NCI-H1105 treated with DMSO at 0.1 percent for 48 hours (cell line): ENCODE measurements at places on chromosomes 2 and 18.

DNA sequence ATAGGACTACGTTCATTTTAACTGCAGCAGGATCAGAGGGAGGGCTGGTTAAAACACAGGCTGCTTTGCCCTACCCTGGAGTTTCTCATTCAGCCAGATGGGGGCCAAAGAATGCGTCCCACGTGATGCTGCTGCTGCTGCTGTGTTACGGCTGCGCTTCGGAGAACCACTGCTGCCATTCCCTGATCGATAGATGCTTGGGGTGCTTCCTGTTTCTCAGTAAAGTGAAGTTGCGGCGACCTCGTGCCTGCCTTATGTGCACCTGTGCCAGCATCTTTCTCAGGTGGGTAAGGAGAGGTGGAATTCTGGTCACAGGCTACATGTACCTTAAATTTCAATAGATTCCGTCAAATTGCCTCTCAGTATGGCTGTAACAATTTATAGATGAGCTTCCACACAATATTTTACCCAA lies 24.7 kb upstream of the TOGARAM2 start:
- DNase-seq = no peak

DNA sequence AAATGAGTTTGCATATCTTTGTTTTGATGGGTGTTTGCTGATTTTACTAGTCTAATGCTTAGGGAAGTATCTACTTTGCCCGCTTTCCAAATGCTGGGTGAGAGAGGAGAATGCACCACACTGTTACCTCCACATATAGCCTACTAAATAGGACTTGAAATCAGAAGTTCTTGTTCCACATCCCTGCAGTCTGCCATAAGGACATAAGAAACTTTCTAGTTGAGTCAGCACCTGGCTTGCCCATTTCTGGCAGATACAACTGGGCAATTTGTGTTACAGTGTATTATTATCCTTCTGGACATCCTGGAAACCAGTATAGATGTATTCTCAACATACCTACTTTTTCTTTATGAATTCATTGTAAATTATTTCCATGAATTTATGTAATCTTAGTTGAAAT lies 29.5 kb downstream of the ANXA4 start:
- no peak for DNase-seq

GRCh38 chr2:138018866-138019688 lies 54.8 kb downstream of the HNMT start:
- no peak for DNase-seq

- DNase-seq = no peak
Observed at GRCh38 chr2:40284797-40285196, 167.1 kb downstream of the SLC8A1 start.

GRCh38 chr2:135985826-135986393 lies 484 bp upstream of the DARS1 start:
- no peak for DNase-seq

DNA sequence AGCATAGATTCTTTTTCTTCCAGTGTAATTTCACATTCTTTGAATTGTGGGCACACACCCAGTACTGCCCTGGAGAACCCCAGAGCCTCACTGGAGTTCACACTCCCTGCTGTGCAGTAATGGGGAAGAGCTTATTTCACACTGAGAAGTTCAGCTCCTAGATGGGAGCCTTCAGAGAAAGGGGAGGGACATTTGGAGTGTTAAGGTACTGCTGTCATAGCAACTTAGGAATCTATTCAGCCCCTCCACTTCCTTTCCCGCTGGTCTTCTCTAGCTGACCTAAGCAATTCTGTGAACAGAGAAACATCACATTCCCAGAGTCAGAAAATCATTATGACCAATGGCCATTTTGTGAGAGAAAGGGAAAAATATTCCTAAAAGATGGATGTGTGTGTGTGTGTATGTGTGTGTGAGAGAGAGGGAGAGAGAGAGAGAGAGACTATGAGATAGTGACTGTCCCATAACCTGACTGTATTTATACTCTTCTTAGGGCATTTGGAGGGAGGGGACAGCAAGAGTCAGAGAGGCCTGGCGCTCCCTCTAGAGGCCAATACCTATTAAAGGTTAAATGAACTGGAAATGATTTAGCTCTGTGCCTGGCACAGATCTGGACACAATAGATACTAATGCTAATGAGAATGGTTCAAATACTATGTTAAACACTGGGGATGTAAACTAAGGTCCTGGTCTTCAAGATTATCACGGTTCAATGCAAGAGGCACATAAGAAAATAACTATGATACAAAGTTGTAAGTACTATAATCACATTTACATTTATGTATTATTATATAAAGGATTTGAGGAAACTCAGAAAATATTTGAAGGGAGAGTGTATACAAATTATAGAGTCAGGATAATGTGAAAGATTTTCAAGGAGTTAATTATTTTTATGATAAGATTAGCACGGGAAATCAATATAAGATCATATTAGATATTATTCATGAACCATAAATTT lies 41.5 kb upstream of the RPE start:
- peak; percentile 43 for DNase-seq

DNA sequence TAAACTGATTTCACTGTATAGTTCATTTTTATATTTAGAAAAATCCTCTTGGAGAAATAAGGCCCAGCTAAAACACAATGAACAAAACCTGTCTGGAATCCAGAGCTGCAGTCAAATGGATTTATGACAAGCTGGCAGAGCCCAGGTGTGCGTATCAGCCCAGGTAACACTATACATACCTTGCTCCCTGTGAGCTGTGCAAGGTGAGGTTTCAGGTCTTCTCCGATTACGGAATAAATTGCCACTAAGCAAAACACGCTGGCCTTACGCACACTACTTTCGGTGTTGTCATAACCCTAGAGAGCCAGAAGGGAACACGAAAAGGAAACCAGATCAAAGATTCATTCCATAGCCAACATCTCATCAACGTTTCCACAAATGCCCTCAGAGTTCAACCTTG lies 61.9 kb upstream of the TFCP2L1 start:
- no peak for DNase-seq

DNA sequence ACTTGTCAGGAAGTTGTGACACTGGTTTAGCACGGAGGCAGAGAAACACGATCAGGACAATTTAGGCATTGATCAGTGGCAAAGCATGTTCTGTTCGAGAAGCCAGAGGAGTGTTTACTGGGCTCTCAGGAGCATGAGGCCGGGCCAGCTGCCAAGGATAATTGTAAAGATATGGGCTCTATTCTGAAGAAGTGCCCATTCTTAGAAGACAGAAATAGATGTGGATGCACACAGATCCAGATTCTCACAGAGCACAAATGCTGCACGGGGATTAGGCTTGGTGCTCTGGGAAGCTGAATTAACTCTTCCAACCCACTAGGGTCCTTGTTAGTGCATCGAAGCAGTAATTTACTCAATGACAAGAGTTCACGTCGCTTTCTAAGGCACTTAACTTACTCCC lies 16.2 kb downstream of the AFF3 start:
- peak; percentile 53 for DNase-seq

GRCh38 chr18:652131-652530 lies 5.3 kb upstream of the TYMS start:
- DNase-seq = no peak

- no peak for DNase-seq
Observed at GRCh38 chr2:95054016-95054415, 28.5 kb downstream of the MAL start.

DNA sequence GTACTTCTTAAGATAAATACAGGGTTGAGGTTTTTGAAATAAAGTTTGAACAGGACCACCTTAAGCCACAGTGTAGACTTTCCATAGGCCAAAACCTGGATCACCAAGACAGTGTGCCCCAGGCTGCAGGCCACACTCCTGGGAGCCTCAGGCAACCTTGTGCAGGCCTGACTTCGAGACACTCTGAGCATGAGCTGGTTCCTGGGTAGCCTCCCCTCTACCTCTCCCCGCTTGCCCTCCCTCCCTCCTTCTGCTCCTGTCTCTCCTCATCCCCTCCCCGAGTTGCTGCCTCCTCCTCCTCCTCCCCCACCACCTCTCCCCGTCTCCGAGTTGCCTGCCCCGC lies 10.6 kb upstream of the PROC start:
- no peak for DNase-seq

DNA sequence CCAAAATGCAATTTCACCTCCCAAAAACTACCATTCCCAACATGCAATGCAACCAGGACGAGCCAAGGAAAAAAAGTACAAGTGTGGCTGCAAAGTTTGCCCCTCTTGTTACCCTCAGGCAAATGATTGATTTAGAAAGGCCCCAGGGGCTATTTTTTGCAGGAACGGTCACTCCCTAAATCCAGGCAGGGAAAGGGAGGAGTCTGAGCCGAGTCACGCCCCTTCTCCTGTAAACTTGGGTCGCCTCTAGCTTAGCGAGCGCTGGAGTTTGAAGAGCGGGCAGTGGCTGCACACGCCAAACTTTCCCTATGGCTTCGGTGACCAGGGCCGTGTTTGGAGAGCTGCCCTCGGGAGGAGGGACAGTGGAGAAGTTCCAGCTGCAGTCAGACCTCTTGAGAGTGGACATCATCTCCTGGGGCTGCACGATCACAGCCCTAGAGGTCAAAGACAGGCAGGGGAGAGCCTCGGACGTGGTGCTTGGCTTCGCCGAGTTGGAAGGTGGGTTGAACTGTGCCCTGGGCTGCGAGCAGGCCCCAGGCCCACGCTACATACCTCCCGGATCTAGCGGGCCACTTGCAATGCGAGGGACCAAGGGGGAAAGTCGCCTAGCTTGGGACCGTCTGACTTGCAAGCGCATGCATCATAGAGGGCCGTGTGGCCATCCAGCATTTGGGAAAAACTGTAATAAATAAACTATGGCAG lies at the start of gene GALM:
GALM (plus strand) TSS at position 261 of the 702 bp plus-strand sequence; CDS start at position 309, 48 bp downstream.
- peak; percentile 1 for DNase-seq

- DNase-seq = peak; percentile 8
Observed at GRCh38 chr2:168699844-168700417, 102.5 kb upstream of the NOSTRIN start.

DNA sequence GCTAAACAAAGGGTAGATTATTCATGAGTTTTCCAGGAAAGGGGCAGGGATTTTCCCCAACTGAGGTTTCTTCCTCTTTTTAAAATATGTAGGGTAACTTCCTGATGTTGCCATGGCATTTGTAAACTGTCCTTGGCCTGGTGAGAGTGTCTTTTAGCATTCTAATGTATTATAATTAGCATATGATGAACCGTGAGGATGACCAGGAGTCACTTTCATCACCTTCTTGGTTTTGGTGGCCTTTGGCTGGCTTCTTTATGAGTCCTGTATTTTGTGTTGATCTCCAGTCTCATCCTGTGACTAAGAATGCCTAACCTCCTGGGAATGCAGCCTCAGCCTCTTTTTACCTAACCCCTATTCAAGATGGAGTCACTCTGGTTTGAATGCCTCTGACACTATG lies 391.0 kb upstream of the LINC00305 start:
- no peak for DNase-seq

DNA sequence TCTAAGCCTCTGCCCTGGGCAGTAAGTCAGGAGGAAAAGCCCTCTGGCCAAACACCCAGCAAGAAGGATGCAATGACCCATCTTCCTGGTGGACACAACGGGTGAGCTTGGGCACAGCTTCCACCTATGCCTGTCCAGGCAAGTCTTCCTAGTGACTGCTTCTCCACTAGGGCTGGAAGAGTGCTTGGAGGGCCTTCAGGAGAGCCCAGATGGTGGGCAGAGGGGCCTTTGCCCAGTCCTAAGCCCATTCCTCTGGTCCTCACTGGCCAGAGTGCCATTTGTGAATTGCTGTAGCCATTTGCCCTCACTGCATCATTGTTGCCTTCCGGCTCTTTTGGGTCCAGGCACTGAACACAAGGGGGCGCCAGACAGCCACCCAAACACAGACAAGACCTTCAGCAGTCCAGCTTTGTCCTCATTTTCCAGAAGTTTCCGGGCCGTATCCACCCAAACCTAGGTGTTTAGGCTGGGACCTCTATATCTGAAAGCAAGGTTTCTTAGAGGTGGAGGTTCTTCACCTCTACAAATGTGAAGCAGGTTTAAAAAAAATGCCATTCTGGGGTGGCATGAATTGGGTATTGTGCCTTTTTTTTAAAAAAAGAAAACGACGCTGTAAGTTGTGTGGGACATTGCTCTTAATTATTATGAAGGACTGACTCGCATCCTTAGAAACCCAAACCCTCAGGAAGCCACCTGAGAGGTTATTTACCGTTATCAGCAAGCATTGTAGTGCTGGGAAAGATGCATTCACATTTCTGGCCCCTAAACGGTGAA lies 29.5 kb downstream of the PAX8 start:
- peak; percentile 58 for DNase-seq

DNA sequence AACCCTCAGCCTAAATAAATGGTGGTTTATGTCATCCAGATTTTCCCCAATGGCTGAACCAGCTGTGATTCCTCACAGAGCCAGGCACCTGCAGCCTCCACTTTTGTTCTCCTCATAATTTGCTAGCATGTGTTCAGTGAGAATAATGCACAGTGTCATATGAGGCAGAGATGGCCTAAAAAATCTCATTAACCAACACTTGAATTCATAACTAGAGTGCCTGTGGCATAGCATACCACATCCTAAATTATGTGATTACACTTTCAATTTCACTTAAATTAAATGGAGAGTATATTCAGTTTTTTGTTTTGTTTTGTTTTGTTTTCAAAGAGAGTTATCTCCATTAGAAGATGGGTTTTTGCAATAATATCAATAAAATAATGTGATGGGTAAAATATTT lies 488.0 kb downstream of the CBLN2 start:
- DNase-seq = peak; percentile 65

DNA sequence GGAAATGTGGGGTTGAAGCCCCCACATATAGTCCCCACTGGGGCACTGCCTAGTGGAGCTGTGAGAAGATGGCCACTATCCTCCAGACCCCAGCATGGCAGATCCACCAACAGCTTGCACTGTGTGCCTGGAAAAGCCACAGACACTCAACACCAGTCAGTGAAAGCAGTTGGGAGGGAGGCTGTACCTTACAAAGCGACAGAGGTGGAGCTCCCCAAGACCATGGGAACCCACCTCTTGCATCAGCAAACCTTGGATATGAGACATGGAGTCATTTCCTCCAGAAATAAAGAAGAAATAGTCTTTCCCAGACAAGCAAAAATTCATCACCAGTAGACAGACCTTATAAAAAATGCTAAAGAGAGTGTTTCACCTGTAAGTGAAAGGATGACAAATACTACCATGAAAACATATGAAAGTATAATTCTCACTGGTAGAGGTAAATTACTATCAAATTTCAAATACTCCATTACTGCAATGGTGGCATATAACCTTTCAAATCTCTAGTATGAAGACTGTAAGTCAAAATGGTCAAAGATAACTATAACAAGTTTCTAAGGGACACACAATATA lies 152.6 kb upstream of the EPHA4 start:
- DNase-seq = no peak

- DNase-seq = no peak
Observed at GRCh38 chr2:186590350-186590758, 498 bp downstream of the ITGAV start.

DNA sequence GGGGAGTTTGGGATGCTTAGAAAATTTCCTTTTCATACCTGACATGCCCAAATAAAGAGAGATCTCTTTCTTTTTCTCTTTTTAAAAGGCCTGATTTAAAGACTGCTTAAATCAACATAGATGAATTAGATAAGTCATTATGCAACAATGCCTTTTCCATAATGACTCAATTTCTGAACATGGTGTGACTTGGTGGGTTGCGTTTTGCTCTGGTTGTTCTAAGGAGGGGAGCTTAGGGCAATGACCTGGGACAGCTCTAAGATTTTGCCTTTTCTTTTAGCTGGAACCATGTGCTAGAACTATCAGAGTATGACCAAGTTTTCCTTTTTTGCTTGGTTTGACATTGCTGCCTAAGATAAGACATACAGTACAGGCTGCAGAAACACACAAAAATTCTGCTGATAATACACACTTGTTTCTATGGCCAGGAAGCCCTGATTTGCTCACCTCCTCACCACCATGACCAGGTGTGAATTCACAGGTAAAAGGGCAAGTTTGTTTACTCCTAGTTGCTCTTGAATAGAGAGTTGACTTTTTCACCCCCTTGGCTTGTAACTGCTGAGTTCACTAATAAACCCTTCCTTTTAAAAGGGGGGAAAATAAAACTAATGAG lies 58.1 kb upstream of the IL1RL1 start:
- no peak for DNase-seq

- DNase-seq = peak; percentile 72
Observed at GRCh38 chr2:205197468-205198139, 484.7 kb upstream of the NRP2 start.
